Fibroblast of gingiva (primary cell): ENCODE measurements at places on chromosomes 16 and 17.

- no peak for DNase-seq
Observed at GRCh38 chr17:6231886-6232731, 161.9 kb downstream of the WSCD1 start.

- peak; percentile 15 for DNase-seq
Observed at GRCh38 chr17:56592487-56593085, 913 bp upstream of the NOG start.

GRCh38 chr17:81027591-81028505, 7.1 kb upstream of the BAIAP2 start:
- no peak for DNase-seq

DNA sequence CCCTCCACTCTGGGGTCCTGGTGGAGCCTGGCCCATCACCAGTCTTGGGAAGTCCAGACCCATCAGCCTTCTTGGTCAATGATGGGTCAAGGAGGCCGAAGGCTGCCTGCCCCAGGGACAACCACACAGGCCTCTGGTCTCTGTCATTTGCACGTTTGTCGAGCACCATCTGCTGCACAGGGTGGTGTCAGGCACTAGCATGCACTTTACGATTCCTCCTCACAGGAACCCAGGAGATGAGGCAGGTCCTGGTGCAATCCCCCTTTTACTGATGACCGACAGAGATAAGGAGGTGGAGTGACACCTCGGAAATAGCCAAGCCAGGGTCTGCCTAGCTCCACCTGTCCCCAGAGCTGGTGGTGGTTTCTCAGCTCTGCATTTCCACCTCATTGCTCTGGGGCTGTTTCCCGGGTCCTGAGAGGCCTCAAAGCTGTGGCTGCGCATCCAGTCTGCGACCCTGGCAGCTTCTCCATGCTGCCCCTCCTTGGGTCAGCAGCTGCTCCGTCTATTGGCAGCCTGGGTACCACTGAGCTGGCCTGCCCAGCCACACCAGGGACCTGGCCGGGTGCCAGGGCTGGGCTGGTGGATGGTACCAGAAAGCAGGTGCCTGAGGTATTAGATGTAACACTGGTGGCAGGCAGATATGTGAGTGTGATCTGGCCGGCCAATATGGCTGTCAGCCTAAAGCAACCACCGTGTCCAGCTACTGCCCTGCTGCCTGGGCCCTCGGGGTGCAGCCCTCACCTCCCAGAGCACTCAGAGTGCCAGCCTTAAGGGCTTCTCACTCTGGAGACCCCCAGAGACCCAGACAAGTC, 10.0 kb downstream of the MMP15 start:
- no peak for DNase-seq
